ENCODE measurements at places on chromosomes 2 and 18. TPM values are rescaled to one million over a fixed set of nuclear protein-coding genes. Genes with fewer than 3 reads are reported as not detected.

DNA sequence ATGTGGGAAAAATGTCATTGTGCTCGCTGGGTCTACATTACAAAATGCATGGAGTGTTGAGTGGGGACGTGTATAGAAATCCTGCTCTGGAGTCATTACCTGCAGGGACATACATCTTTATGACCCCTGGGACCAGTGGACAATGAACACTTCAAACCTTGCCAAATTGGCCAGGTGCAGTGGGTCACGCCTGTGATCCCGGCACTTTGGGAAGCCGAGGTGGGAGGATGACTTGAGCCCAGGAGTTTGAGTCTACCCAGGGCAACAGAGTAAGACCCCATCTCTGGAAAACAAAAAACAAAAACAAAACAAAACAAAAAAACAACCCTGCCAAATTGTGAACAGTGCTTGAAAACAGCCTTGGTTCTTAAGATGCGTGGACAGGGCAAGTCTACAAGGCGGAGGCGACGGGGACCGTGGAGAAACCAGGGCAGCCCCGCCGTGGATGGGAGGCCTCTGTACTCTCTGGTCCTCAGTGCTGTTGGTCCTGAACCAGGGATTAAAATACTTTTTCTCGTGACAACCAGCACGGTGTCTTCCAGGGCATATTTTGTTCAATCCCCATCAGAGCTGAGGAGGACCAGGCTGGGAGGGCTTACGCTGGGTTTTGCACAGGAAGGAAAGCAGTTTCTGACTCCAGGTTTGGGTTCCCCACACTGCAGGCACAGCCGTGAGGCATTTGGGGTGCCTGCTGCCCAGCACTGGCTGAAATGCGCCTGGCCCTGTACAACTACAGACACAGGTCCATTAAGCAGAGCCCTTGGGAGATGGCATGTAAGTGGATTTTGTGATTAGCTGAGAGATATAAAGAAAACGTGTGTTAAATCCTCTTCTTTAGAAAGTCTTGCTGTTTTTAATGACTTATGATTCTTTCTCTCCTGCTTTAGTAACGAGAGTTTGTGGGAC lies 13.7 kb downstream of the COLEC11 start:
- no peak for DNase-seq
- no peak overlapping the region for H3K27ac ChIP-seq
- no peaks in the 10 kb centered on the region for H3K4me1 ChIP-seq
- no peaks in the 10 kb centered on the region for H3K36me3 ChIP-seq

- H3K4me3 ChIP-seq, result no peak overlapping the region
- H3K36me3 ChIP-seq, result no peaks in the 10 kb centered on the region
- DNase-seq, result peak; percentile 74
- peak overlapping the region; percentile 67 for H3K27ac ChIP-seq
- H3K4me1 ChIP-seq, result peaks cover 15% of the 10 kb centered on the region
- no peaks in the 10 kb centered on the region for H3K27me3 ChIP-seq
Observed at GRCh38 chr2:171531291-171531690, 9.0 kb downstream of the CYBRD1 start.

GRCh38 chr2:231332388-231332787 lies 63.1 kb upstream of the B3GNT7 start:
- DNase-seq, result no peak
- H3K36me3 ChIP-seq, result peaks cover 2% of the 10 kb centered on the region
- H3K27ac ChIP-seq, result no peak overlapping the region
- no peaks in the 10 kb centered on the region for H3K27me3 ChIP-seq
- no peak overlapping the region for H3K4me3 ChIP-seq
- peaks cover 11% of the 10 kb centered on the region for H3K4me1 ChIP-seq

- H3K4me3 ChIP-seq, result no peak overlapping the region
- H3K36me3 ChIP-seq, result no peaks in the 10 kb centered on the region
- H3K27me3 ChIP-seq, result no peaks in the 10 kb centered on the region
- no peak for DNase-seq
- no peaks in the 10 kb centered on the region for H3K4me1 ChIP-seq
- H3K27ac ChIP-seq, result no peak overlapping the region
Observed at GRCh38 chr18:24071779-24072178, 57.2 kb downstream of the TTC39C start.

DNA sequence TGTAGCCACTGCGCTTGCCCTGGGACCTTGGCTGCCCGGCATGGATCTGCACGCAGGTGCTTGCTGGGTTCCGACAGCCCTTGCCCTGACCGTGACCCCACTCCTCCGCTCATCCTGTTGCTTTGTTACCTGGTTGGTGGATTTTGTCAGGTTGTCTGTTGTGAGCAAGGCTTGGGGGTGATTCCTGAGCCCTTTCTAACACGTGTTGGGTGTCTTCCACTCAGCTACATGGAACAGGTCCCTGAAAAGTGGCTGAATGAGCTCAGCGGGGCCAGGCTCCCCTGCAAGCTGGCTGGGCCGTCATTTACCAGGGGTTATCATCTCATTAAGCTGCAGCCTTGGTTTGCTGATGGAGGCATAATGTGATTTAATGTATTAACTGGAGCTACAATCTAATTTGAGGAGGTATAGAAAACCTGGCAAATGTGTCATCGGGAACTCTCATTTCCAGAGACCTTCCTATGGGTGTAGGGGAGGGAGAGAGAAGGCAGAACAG lies 24.6 kb downstream of the RAMP1 start:
- H3K27ac ChIP-seq, result no peak overlapping the region
- no peaks in the 10 kb centered on the region for H3K27me3 ChIP-seq
- H3K4me1 ChIP-seq, result peaks cover 3% of the 10 kb centered on the region
- no peaks in the 10 kb centered on the region for H3K36me3 ChIP-seq
- DNase-seq, result no peak

DNA sequence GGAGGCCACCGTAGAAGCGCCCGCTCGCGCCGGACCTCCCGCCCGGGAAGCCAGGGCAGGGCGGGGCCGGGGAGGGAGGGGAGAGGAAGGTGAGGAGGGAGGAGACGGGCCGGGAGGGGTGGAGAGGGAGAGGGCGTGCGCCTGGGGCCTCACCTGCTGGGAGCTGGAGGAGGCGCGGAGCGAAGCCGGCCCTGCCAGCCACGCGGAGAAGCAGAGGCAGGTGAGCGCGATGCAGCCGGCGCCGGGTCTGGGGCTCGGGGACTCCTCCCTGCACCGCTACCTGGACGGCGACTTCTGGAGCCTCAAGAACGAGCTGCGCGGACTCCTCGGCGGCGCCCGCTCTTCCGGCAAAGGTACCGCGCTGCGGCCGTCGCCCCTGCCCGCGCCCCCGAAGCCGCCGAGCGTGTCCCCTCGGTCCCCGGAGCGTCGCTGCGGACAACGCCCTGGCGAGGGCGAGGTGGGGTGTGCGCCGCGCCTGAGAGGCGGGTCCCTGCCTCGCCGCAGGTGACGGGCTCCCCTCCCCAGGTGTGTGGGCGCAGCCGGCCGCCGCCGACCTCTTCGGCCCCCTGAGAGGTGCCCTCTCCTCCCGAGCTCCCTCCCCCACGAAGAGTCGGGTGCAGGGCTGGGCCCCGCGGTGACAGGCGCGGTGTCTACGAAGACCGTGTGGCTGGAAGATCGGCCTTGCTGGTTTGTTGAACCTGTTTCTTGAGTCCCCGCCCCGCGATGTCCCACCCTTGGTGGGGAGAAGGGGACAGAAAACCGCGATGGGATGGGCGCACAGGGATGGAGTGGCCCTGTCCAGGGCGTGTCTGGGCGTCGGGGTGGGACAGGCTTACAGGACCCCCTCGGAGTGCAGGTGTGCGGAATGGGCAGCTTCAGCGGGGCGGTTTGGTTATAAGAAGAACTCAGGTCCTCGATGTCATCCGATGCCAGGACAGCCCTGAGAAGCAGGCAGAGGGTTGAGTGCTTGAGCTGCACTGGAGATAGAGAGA lies at the start of gene ACOXL:
ACOXL (plus strand) TSS at position 152 of the 992 bp plus-strand sequence. CDS start 35,817 bp downstream, outside the sequence.
- H3K4me1 ChIP-seq, result no peaks in the 10 kb centered on the region
- DNase-seq, result no peak

DNA sequence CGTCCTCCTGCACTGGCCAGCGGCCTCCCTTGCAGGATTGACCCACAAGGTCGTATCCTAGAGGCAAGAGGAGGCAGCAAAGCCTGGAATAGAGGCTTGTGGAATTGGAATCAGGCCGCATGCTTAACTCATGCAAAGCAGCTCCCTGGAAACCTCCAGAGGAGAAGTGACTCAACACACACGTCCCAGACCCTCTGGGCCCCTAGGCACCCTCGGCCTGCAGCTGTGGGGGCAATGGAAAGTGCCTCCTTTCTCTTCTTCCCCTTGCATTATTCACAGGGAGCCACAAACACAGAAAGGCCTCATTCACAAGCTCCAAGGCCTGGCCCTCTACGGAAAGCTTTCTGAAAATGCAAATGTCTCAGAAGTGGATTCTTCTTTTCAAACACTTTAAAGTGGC lies 19.6 kb downstream of the SPATA3 start:
- no peaks in the 10 kb centered on the region for H3K36me3 ChIP-seq
- no peak for DNase-seq
- H3K27ac ChIP-seq, result no peak overlapping the region
- peaks cover 4% of the 10 kb centered on the region for H3K27me3 ChIP-seq

DNA sequence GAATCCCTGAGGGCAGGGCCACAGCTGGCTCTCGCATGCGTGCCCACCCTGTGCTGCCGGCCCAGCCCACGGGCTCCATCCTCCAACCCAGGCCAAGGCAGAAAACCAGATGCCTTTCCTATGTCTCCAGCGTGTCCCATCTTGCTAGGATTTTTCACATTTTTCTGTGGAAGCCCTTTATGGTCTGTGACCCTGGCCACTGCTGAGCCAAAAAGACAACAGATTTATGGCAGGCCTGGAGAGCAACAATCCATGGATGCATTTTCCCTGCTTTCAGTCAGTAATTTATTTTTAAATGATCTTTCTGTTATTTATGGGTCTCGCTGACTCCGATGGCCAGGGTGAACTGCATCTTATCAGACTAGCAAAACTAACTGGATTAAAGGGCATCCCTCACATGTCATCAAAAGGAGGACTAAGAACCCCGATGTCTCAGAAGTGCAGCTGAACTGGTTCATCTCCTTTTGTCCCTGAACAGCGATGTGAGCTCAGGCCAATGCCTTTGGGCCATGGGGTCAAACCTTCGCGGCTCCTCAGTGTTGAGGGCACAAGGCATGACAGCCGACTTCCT lies 346.0 kb downstream of the CYRIA start:
- no peaks in the 10 kb centered on the region for H3K36me3 ChIP-seq
- no peaks in the 10 kb centered on the region for H3K27me3 ChIP-seq
- H3K4me1 ChIP-seq, result no peaks in the 10 kb centered on the region
- DNase-seq, result no peak

DNA sequence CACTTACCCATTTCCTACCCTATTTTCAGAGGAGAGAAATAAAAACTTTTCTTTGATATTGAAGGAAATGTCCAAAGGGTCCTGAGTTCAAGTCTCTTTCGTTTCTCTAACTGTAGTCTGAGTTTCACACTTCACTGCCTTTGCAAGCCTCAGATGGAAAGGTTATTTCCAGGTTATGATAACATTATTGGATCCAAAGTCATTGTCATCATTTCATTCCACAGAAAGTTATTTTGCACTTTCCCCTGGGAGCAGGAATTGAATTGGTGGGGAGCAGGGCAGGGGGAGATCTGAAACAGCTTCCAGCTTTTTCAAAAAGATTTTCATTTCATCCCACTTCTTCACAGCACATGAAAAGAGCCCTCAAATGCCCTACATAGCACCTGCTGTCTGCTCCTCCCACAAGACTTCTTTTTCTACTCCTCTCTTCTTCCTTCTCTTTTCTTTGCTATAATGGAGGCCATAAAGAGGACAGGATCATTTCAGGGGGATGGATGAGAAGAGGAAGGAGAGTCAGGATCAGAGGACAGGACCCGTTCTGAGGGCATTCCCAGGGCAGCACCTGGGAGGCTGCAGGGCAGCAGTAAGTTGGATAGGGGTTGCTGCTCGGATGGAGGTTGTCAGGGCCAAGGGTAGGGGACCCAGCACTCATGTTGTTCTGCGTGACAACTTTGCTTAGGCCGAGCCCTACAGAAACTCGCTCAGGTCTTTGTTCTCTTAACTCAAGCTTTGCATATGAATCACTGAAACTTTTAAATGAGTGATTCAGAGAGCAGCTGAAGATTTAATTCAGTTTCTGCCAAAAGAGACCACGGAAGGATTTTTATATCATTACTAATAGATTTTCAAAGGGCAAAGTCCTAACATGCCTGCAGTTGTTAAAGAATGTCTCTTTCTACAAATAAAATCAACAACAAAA lies 11.4 kb upstream of the GALNT5 start:
- H3K27me3 ChIP-seq, result no peaks in the 10 kb centered on the region
- DNase-seq, result no peak
- no peaks in the 10 kb centered on the region for H3K4me1 ChIP-seq
- no peak overlapping the region for H3K4me3 ChIP-seq
- H3K36me3 ChIP-seq, result no peaks in the 10 kb centered on the region
- no peak overlapping the region for H3K27ac ChIP-seq

DNA sequence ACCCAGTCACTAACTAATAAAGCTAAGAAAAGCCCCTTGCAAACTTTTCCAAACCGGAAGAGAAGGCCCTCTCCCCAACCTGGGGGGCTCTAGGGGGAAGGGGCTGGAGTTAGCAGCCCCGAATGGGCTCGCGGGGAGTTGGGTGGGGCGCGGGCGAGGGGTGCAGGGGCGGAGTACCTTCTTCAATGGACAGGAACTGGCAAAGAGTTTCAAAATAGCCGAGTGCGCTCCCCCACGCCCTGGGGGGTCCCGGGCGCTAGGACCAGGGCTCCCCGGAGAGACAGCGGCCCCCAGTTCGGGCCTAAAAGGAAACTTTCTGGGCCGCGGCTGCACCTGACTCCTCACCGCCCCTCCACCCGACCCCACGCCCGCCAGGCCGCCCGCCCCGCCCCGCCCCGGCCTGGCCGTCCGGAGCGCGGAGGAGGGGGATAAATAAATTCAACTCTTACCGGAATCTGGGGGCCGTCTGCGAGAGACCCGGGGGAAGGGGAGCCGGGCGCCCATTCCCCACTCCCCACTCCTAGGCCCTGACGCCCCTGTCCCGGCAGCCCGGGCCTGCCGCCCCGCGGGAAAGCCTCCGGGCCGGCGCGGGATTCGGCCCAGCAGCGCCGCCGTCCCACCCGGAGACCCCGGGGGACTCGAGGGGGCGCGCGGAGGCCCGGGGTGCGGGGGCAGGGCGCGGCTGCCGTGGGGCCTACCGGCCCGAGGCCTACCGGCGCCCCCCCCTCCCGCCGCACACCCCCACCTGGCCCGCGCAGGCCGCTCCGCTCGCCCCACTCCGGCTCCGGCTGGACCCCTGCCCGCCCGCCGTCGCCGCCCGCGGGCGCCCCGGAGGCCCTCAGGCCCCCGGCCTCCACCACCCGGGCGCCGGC lies 868 bp downstream of the INO80D start:
- H3K4me1 ChIP-seq, result peaks cover 16% of the 10 kb centered on the region
- H3K36me3 ChIP-seq, result no peaks in the 10 kb centered on the region
- peak overlapping the region; percentile 96 for H3K4me3 ChIP-seq
- peak overlapping the region; percentile 82 for H3K27ac ChIP-seq
- no peaks in the 10 kb centered on the region for H3K27me3 ChIP-seq
- peak; percentile 23 for DNase-seq

- H3K4me3 ChIP-seq, result no peak overlapping the region
- DNase-seq, result no peak
- H3K27me3 ChIP-seq, result no peaks in the 10 kb centered on the region
Observed at GRCh38 chr2:38207168-38207567, 131.2 kb upstream of the CYP1B1 start.

The SERPINB12 gene
- not detected for total RNA-seq

The GULP1 gene
- 43.0 TPM for total RNA-seq

The KLHL41 gene
- total RNA-seq, result 0.21 TPM

The MAP2 gene
- total RNA-seq, result 61.2 TPM

The CRYBA2 gene
- not detected for total RNA-seq

The SLC23A3 gene
- 5.2 TPM for total RNA-seq

Measured in endothelial cell of umbilical vein (primary cell).